ENCODE measurements at places on chromosomes 12 and 14.

- H3K27me3 ChIP-seq: no peaks in the 10 kb centered on the region
- H3K4me1 ChIP-seq: peaks cover 36% of the 10 kb centered on the region
- H3K36me3 ChIP-seq: no peaks in the 10 kb centered on the region
- no peak for DNase-seq
- no peak overlapping the region for H3K4me3 ChIP-seq
Measured at GRCh38 chr12:29707846-29708245, 75.9 kb downstream of the TMTC1 start.

DNA sequence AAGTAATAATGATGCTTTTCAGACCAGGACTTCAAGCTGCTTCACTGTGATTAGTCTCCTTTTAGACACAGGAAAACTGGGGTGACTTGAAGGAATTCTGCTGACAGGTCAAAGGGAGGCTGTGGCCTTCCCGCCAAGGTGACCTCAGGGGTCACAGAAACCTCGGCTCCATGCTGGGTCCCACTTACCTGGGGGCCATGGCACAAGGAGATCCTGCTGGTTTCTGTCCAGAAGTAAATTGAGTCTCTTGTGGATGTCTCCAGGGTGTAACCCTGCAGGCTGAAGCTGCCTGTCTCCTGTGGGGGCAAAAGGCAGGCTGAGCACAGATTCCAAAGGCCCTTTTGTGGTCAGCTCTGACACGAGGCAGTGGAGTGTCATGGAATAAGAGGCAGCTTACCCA is 138.7 kb upstream of the MED13L start:
- no peaks in the 10 kb centered on the region for H3K36me3 ChIP-seq
- H3K27me3 ChIP-seq: no peaks in the 10 kb centered on the region
- no peak for DNase-seq
- no peaks in the 10 kb centered on the region for H3K4me1 ChIP-seq

DNA sequence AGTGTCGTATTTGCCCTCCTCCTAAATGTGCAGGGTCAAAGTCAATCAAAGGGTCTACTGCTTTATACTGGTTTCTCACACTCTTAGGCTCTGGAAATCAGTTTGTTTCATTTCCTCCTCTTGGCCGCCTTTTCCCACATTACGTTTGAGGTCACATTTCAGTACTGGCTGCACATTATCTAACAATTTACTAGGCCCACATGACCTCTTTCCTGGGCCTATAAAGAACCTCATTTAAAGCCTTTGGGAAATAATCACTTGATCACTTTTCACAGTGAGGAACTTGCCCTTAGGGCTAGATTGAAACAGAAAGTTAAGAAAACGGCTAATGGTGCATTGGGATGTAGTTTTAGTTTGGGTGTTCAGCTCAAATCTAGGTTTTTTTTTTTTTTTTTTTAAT is 497.5 kb downstream of the RERGL start:
- H3K4me1 ChIP-seq: no peaks in the 10 kb centered on the region
- H3K36me3 ChIP-seq: no peaks in the 10 kb centered on the region
- H3K27me3 ChIP-seq: no peaks in the 10 kb centered on the region
- no peak for DNase-seq
- H3K27ac ChIP-seq: no peak overlapping the region
- no peak overlapping the region for H3K4me3 ChIP-seq

DNA sequence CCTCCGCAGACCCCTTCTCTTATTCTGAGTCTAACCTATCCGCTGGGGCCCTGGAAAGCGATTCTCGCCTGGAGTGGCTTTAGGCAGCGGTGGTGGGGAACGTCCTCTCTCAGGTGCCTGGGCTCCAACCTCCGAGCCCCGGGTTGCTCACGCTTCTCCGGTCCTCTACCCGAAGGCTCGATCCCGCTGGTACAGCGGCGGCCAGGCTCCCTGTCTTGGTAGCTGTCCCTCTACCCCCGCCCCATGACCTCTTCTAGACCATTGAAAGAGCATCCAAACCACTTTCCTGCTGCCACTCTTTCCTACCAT is 505 bp upstream of the HEBP1 start:
- peaks cover 49% of the 10 kb centered on the region for H3K4me1 ChIP-seq
- H3K36me3 ChIP-seq: no peaks in the 10 kb centered on the region
- no peak for DNase-seq
- no peaks in the 10 kb centered on the region for H3K27me3 ChIP-seq
- H3K4me3 ChIP-seq: peak overlapping the region; percentile 88
